ENCODE measurements at places on chromosomes 11 and 22. TPM values are rescaled to one million over a fixed set of nuclear protein-coding genes. Genes with fewer than 3 reads are reported as not detected.

IGLL1 gene
- not detected for total RNA-seq

C11orf87 gene
- not detected for total RNA-seq

MUC5AC gene
- 0.03 TPM for total RNA-seq

DGCR6 gene
- 7.2 TPM for total RNA-seq

POU2AF2 gene
- total RNA-seq: not detected

CHKB gene
- total RNA-seq: 23.7 TPM

PHOX2A gene
- total RNA-seq: not detected
